Stimulated activated CD8-positive, alpha-beta memory T cell treated with anti-CD3 and anti-CD28 coated beads, Interleukin-15, amount 100 ng/mL, for 24 hours (primary cell): ENCODE measurements at places on chromosomes 4 and X.

DNA sequence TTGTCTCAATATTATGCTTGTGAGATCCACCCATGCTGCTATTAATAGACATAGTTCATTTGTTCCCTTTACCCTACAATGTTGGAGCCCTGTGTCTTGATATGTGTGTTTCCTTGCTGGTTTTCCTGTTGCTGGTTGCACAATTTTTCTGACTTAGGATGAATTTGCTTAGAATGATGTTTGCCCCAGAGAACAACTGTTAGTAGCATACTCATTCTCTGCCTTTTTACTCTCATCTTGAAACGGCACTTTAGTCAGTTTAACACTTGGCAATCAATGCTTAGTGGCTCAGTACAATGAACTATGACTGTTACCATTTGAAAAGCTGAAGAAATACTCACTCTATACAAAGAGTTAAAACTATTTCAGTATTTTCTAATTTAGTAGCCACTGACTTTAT lies 158.8 kb upstream of the NDST4 start:
- no peak for DNase-seq

GRCh38 chr4:189769131-189769530 lies 171.5 kb upstream of the FRG1 start:
- DNase-seq, result no peak

- DNase-seq, result no peak
Measured at GRCh38 chr4:10524196-10524833, 67.1 kb upstream of the ZNF518B start.

- DNase-seq, result no peak
Measured at GRCh38 chrX:26557691-26558321, 341.8 kb downstream of the MAGEB5 start.

GRCh38 chr4:115090483-115091075 lies 22.8 kb downstream of the NDST4 start:
- DNase-seq, result no peak

DNA sequence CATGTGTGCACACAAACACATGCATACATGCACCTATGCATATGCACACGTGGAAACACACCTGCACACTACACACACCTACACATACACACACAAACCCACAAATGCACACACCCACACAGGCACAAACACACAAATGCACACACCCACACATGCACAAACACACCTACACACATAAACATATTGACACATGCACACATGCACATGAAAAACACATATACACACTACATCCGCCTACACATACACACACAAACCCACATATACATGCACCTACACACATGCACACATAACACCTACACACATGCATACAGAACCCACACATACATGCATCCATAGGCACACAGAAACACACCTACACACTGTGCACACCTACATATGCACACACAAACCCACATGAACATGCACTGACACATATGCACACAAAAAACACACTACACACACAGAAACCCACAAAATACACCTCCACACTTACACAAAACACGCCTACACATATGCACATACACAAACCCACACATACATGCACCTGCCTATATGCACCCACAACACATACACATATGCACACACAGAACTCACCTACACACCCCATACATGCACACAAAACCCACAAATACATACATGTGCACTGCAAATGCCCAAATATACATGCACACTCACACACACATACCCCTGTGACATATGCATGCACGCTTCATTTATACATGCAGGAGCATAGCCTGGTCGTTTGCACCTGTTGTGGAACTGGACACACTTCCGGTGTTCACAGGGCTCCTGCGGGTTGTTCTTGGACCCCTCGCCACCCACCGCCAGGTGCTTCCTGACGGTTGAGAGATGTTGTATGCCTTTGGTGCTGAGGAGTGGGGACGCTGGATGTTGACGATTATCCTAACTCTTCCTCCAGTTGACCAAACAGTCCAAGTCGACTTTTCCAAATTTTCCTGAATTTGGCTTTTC lies 22.1 kb downstream of the CD99 start:
- DNase-seq, result no peak

- DNase-seq, result no peak
Measured at GRCh38 chr4:829291-829690, 3.4 kb upstream of the CPLX1 start.

DNA sequence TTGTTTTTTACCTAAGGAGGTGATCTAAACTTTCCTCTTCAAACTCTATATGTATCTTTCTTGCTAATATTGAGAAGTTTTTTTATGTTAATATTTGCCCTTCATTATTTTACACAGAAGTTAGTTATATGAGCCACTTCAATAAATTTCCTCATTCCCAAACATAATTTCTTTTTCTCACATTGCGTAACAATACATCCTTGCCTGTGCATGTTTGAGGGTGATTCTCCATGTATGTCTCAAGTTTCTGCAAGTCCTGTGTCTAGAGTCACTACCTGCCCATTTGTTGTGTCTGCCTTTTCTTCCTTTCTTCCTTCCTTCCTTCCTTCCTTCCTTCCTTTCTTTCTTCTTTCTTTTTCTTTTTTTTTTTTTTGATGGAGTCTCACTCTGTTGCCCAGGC lies 2057.9 kb downstream of the PCDH7 start:
- no peak for DNase-seq

DNA sequence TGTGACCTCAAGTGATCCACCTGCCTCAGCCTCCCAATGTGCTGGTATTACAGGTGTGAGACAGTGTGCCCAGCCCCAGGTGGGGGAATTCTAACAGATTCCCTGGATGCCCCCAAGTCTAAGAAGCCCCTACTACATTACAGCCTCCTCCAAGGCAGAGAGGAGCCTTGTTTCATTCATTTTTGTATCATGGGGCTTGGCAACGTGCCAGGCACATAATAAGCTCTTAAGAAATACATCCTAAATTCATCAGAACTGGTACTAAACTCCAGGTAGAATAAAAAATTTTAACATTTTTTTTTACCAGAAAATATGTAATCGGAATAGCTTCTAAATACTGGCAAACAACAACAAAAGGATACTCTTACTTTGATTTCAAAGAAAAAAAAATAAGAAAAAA lies 127.1 kb downstream of the CHIC2 start:
- no peak for DNase-seq

GRCh38 chr4:182338063-182338462 lies 94.9 kb downstream of the TENM3 start:
- DNase-seq, result no peak

- DNase-seq, result no peak
Measured at GRCh38 chr4:24794051-24794450, 1.3 kb upstream of the SOD3 start.
